ENCODE measurements at places on chromosomes 5 and 9. TPM values are rescaled to one million over a fixed set of nuclear protein-coding genes. Genes with fewer than 3 reads are reported as not detected.

Gene LCN2
- 22.4 TPM for total RNA-seq

Gene GRIA1
- total RNA-seq, result 1.3 TPM

Gene GNAQ
- total RNA-seq, result 15.4 TPM

Gene FRMPD1
- under 0.01 TPM for total RNA-seq

Gene FBP2
- not detected for total RNA-seq

Gene ANKRD34B
- total RNA-seq, result not detected

Gene AHRR
- total RNA-seq, result 0.94 TPM

Gene TRIM7
- total RNA-seq, result 56.8 TPM

Gene CENPH
- 25.0 TPM for total RNA-seq

Gene TNFAIP8
- total RNA-seq, result 45.5 TPM

Gene TAF11L8
- not detected for total RNA-seq

Gene UBQLN1
- total RNA-seq, result 91.7 TPM

Gene C9orf153
- not detected for total RNA-seq

All from hair follicular keratinocyte (primary cell).